ENCODE measurements at places on chromosomes 5 and 9.

DNA sequence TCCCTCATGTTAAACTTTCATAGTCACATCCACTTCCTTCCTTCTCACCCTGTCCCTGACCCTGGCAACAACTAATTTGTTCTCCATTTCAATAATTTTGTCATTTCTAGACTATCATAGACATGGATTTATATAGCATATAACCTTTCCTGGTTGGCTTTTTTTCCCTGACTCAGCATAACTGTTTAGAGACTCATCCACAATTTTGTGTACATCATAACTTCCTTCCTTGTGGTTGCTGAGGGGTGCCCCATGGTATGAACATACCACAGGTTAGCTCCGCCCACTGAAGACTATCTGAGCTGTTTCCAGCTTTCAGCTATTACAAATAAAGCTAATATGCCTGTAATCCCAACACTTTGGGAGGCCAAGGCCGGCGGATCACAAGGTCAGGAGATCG lies 137.3 kb downstream of the PHF2 start:
- no peak for DNase-seq

GRCh38 chr9:99491408-99492158 lies 269.5 kb downstream of the SEC61B start:
- DNase-seq, result no peak

DNA sequence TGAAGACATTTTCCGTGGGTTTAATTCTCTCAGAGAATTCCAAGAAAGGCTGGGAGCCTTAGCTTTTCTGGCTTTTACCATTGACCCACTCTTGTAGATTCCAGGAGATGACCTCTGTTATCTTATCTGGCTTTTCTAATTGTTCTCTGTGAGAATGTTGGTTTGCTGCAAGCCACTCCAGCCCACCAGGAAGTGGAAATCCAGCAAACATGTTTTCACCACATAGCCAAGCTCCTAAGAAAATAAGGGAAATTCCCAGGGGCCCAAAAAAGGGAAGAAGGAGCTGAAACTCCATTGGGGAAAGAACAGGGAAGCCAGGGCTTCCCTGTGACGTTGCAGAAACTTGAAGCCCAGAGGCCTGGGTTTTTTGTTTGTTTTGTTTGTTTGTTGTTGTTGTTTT lies 19.7 kb downstream of the GPR107 start:
- no peak for DNase-seq

GRCh38 chr9:126705767-126706697 lies 92.3 kb downstream of the LMX1B start:
- no peak for DNase-seq

- no peak for DNase-seq
These were observed 149.9 kb downstream of the ISOC1 start for GRCh38 chr5:129244478-129244877.

- DNase-seq, result no peak
These were observed 189.4 kb downstream of the CCDC192 start for GRCh38 chr5:127892467-127893207.

DNA sequence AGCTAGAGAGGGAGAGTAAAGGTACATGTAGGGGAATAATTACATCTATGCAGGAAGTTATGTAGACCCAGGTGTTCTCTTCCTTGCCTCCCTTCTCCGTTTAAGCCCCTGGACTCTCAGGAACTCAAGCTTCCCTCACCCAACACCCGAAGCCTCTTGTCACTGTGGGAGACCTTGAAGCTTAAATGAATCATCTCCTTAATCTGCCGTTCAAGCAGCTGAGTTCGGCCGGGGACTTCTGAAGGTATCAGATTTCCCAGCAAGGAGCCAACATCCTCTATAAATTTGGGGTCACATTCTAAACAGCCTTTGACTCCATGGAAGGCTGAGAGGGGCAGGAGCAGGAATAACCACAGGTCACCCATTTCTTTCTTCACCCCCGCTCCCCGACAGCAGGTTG lies 412 bp downstream of the IZUMO3 start:
- no peak for DNase-seq

DNA sequence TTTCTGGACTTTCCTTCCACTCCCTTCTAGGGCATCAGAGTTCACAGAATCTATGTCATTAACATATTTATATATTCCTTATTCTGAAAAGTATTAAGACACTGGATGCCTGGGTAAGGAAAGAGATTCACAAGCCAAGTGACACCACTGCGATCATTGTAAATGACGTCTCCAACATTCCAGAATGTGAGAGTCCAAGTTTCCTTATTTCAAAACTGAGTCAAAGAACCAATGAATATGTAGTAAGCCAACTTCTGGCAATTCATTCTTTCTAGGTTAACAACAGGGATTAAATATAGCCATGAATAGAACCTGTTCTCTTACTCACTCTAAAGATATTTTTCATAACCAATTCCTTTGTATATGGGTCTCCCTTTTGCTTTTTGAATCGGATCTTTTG lies 18.1 kb downstream of the RAI14 start:
- no peak for DNase-seq

DNA sequence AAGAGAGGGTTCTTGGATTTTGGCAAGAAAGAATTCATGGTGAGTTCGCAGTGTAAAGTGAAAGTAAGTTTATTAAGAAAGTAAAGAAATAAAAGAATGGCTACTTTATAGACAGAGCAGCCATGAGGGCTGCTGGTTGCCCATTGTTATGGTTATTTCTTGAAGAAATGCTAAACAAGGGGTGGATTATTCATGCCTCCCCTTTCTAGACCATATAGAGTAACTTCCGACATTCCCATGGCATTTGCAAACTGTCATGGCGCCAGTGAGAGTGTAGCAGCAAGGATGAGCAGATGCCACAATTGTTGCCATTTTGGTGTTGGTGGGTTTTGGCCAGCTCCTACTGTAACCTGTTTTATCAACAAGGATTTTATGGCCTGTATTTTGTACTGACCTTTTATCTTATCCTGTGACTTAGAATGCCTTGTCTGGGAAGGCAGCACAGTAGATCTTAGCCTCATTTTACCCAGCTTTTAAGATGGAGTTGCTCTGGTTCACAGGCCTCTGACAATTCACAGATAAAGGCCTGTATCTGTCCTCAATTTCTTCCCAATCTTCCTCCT lies 1026.1 kb upstream of the DMAC1 start:
- DNase-seq, result no peak
